ENCODE measurements at places on chromosomes 5 and 9.

- no peak for DNase-seq
Measured at GRCh38 chr5:159184236-159184635, 25.1 kb downstream of the RNF145 start.

DNA sequence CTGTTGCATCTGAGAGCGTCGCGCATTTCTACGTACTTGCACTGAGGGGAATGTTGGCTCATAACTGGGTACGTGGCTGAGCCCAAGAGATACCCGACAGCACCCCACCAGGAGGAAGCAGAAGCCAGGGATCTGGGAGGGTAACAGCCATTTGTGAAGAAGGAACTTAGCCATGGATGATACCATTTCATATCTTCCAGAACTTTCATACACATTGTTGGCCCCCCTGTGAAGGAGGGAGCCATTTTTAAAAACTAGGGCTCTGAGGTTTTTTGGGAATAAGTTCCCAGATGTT is 101.4 kb upstream of the SLC44A1 start:
- no peak for DNase-seq

- DNase-seq, result no peak
Measured at GRCh38 chr9:120690372-120690771, 23.9 kb downstream of the MEGF9 start.

DNA sequence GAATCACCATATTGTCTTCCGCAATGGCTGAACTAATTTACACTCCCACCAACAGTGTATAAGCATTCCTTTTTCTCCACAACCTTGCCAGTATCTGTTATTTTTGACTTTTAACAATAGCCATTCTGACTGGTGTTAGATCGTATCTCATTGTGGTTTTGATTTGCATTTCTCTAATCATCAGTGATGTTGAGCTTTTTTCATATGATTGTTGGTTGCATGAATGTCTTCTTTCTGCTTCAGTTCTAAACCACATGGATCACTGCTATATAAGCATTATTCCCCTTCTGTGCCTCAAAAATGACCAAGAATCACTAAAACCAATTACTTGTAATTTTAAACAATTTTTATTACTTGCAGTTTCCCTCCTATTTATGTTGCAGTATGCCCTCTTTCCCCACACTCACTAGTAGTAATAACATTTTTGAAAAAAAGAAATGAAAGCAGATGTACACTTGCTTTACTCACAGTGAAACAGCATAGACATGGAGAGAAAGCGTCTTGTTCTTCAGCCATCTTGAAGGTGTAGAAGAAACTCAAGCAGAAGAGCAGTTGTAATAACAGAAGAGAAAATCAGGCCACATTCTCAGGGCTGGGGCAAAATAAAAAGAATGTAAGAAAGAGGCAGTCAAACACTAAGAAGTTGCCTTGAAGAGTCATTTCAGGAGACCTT is 4.5 kb upstream of the TMEM252 start:
- no peak for DNase-seq

GRCh38 chr5:16669776-16670175 is 53.0 kb upstream of the RETREG1 start:
- no peak for DNase-seq

DNA sequence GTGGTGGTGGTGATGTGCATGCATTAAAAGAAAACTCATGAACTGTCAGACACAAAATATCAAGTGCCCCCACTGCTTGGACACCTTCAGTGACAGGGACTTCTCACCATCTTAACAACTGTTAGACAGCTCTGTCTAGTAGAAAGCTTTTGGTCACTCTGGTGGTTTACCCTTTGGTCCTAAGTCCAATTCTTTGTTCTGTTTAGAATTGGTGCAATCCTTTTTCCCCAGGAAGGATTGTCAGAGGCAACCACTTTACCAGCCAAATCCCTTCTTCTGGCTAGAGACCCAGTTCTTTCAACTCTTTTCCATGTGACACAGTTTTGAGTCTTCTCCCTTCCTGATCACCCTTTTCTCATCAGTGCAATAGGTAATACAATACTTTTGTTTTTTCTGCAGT is 140.2 kb downstream of the SEC61B start:
- DNase-seq, result no peak

- DNase-seq, result no peak
Measured at GRCh38 chr9:105531530-105531929, 26.4 kb upstream of the FKTN start.

DNA sequence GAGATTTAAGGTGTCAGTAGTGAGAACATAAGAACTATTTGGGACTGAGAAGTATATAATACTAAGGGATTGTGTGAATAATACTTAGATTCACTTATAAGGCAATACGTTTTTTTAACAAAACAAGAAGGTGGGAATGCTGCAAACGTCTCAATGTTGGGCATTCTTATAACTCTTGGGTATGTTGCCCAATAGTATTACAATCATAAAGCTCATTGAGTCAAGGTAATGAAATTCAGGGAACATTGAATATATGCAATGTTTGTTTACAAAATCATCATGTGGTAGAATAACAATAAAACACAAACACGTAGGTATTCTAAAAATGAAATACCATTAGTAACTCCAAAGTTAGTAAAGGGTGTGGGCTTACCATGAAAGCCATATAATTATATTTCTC is 400.7 kb downstream of the KIAA0825 start:
- DNase-seq, result no peak

GRCh38 chr5:5158472-5158895 is 18.4 kb downstream of the ADAMTS16 start:
- DNase-seq, result no peak

GRCh38 chr9:28563291-28563934 is 990.1 kb upstream of the C9orf72 start:
- no peak for DNase-seq

DNA sequence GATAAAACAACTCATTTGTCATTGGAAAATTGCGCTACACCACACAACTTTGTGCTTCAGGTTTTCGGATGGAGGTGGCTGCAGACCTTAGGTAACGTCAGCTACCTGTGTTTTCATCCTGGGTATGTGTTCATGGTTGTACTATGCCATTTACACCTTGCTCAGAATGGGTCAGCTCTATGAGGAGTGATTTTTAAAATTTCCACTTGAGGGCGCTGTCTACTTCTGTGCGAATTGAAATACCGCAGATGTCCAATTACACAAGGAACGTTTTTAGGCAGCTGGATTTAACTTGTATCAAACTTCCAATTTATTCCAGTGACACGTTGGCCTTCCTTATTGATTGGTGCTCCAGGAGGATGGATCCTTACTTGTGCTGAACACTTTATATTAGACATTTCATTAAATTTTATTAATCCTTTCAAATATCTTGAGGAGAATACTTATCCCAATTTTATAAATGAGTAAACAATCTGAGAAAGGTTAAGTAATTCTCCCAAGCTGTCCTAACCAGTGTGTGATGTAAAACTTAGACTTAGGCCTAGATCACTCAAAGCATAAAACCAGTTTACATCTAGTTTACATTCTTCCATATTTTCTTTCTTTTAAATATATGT is 23.4 kb downstream of the DMRTA1 start:
- peak; percentile 16 for DNase-seq

DNA sequence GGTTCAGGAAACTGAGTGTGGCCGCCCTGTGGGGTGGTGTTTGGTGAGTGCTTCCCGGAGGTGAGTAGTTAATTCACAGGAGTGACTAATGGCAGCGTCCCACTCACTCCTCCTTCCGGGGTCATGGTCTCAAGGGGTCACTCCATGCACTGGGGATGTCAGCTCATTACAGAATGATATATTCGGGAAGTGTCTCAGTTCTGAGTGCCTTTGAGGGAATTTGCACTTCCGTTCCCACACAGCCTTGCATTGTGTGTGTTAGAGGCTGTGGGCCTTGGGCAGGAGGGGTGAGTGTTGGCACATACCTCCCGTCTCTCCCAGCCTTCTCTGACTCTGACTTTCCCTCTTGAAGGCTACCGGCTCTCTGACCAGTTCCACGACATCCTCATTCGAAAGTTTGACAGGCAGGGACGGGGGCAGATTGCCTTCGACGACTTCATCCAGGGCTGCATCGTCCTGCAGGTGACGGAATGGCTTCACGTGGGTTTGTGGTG is 10.5 kb upstream of the AHRR start:
- DNase-seq, result no peak

GRCh38 chr9:107685901-107686300 is 196.3 kb upstream of the KLF4 start:
- no peak for DNase-seq

- no peak for DNase-seq
Measured at GRCh38 chr5:23506329-23507236, 826 bp upstream of the PRDM9 start.

DNA sequence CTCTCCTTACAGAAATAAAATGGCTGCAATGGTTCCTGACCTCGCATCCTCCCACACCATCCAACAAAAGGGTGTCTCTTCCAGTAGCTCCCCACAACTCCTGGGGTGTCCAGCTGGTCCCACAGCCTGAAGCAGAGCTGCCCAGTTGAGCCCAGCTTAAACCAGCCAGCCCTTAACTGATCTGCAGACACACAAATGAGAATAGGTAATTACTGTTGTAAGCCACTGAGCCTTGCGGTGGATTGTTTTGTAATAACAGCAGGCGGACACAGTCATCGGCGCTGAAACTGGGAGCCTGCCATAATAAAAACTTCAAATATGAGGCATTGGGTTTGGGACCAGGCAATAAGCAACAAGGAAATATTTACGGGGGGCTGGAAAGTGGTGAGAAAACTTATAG is 10.4 kb upstream of the ZBTB43 start:
- no peak for DNase-seq

DNA sequence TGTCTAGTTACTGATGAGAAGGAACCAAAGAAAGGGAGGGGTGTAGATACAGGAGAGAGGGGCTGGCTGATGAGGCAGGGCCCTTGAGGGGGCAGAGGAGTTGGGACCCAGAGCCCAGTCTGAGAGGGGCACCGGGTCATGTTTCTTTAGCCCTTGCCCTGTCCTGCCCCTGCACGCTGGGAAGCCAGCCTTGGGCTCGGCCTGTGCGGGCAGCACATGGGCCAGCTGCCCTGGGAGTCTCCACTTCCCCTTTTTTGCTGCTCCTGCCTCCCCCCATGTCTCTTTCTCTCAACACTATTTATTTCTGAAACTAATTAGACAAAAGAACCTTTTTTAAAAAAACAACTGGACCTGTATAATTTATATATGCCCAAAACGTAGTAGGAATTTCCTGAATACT is 20.5 kb downstream of the MVB12B start:
- no peak for DNase-seq

- DNase-seq, result no peak
Measured at GRCh38 chr9:36164989-36165388, 4.2 kb upstream of the CCIN start.

DNA sequence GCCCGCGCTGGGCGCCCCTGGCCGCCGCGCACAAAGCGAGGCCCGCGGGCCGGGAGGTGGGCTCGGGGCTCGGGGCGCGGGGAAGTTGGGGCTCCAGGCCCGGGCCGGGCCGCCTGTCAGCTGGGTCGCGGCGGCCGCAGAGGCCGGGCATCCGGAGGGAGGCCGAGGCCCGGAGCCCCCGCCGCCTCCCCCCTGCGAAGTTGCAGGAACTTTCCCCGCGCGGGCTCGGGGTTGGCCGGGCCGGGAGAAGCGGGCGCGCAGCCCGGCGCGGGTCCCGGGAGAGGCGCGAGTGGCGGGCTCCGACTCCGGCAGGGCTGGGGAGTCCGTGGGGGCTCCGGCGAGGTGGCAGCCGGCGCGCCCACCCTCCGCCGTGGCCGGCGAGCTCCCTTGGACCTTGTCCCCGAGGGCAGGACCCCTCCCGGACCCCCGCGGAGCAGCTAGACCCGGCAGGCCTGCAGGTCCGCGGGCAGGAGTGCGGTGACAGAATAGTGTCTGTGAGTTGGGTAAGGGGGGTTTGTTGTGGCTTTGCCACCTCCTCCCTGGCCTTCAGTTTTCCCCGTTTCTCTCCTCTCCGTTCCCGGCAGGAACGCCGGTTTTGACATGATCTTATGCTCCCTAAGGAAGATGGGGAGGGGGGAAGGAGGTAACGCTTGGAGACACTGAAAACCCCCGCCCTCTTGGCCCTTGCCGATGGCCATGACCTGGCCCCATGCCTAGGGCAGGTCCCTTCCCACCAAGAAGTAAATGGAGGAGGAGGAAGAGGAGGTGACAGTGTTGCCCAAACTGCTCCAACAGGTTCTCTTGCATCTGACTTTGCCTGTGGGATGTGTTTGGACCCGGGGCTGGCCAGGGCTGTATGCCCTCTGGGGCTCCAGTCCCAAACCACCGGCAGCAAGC is 942 bp downstream of the PHF2 start:
- DNase-seq, result peak; percentile 52

DNA sequence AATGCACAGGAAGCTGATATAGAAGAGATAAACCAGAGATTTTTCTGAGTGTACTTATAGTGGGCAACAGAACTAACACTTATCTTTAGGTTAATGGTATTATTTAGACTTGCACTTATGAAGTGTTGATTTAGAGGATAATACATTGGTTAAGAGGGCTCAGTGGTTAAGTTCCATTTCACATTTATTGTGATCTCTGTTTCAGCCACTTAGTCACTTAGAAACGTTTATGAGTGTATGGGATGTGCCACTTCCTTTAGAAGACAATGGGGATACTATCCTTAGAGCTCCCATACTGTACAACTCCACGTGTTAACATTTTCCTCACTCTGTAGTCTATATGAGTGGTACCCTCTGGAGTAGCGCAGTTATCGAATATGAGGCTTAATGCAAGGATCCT is 57.5 kb downstream of the PIP5K1B start:
- DNase-seq, result no peak

GRCh38 chr5:136910625-136911024 is 545.3 kb upstream of the TRPC7 start:
- DNase-seq, result no peak

- DNase-seq, result no peak
Measured at GRCh38 chr9:88930716-88931115, 60.6 kb upstream of the S1PR3 start.

DNA sequence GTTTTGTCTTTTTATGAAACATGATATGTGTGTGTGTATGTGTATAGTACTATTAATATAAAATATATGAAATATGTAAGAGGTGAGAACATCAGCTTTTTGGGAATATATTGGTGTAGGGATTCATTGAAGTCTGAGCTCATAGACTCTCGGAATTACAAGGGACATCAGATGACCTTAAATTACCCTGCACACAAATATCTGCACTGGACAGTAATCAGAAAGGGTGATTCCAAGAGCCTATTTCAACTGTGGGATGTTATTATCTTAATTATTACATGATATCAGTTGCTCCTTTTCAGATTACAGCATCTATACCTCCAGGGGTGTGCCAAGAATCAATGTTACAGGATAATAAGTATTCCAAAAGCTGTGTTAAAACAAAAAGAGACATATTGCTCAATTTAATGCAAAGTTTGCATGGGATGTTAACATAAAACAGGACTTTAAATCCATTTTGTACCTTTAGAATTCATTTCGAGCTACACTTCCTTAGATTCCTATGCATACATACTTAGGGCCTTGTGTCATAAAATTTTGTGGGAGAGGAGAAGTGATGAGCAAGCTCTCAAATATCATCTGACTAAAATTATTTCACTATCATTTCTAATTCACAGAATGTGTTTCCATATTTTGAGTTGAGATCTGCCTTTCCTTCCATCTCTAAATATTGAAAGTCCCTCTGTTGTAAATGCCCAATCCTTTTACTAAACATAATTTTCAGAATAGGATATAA is 365.2 kb downstream of the BRINP1 start:
- no peak for DNase-seq

DNA sequence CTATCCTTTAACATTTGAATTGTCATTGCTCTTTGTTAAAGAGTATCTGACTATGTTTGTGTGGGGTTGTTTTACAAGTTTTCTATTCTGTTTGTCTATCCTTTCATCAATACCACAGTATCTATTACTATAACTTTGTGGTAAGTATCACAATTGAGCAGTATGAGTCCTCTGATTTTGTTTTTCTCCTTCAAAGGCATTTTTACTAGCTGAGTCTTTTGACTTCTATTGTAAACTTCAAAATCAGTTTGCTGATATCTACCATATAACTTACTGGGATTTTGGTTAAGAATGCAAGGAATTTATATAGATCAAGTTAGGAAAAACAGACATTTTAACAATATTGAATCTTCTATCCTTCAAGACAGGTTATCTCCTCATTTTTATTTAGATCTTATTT is 789.8 kb upstream of the PTPRD start:
- no peak for DNase-seq
